ENCODE measurements at places on chromosomes 6 and 20.

GRCh38 chr20:23627501-23627900 is 10.3 kb downstream of the CST3 start:
- DNase-seq = no peak

DNA sequence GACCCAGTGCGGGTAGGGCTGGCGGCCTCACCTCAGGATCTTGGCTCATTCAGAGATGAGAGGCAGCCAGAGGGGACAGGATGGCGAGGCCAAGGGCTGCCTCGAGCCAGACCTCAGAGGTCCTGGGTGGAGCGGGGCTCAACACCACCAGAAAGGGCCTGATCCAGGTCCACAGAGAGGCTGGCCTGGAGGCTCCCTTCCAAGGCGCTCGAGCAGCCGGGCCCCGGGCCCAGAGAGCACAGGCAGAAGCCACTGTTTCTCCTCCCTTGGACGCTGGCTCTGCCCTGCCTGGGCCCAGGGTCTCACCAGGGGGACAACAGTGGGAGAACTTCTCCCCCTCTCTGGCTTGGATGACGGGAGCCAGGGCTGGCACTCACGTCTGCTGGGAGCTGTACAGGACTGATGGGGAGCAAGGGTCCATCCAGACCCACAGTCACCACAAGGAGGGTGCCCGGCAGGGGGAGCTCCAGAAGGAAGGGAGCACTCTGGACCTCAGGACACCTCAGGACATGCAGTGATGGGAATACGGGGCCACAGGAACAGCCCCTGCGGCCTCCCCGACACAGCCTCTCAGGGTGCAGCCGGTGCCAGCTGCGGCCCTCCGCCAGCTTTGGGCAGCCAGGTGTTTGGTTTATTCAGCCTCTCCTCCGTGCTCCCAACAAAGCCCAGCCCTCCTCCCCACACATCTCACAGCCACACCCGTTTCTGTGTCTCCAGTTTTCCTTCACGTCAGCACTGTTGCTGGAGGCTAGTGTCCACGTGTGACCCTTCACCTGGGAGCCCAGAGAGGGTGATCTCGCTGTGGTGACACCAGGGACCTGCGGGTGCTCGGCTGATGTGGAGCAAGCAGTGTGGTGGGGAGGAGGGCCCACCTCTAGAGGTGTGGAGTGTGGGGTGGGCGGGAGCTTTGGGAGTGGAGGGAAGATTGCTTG is 8.7 kb downstream of the RPS21 start:
- DNase-seq = no peak

GRCh38 chr6:2215342-2215741 is 30.1 kb downstream of the GMDS start:
- DNase-seq = no peak

DNA sequence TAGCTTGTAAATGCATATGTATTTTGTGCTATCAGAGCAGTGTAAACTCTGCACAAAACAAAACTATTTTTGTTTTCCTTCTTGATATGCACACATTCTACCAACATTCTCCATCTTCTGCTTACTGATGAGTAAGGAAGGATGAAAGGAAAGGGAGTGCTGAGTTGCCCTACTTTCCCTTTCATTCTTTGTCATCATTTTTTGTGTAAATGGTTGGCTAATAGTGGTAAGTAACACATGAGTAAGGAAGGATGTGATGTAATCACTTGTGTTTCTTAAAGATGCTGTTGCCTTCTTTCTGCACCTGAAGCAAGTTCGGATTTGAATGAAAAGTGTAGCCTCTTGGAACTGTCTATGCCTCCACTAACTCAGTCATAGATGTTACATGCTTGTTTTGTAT is 4.6 kb upstream of the REV3L start:
- DNase-seq = no peak

DNA sequence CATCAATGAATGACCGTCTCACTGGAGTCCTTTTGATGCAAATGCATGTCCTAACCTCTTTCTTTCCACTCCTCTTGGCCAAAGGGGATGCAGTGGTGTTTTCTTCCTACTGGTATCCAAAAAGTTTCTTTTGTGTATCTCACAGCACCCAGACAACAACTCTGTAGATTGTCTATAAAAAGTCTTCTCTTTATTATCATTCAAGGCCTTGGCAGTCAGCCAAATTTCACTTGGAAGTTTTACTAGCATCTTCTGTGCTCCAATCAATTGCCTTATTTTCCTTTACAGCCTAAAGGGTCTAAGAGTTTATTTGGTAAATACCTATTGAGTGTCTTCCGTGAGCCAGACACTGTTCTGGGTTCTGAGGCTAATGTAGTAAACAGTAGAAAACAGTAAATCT is 150.2 kb upstream of the RNF217 start:
- no peak for DNase-seq

DNA sequence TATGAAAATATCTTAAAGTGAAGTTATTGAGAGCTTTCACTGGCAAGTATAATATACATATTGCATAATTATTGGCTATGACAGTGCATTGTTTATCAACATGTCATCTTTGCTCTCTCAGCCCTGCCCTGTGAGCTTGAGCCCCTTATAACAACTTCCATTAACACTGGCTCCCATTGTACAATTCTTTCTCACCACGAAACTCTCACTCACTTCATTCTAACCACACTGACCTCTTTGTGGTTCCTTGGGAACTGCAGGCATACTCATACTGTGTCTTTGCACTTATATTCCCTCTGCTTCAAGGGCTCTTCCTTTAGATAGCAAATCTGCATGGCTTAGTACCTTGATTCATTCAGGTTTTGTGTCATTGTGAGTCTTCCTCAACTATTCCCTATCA is 411.8 kb downstream of the CDKAL1 start:
- no peak for DNase-seq
